ENCODE measurements at places on chromosomes 12 and 14.

DNA sequence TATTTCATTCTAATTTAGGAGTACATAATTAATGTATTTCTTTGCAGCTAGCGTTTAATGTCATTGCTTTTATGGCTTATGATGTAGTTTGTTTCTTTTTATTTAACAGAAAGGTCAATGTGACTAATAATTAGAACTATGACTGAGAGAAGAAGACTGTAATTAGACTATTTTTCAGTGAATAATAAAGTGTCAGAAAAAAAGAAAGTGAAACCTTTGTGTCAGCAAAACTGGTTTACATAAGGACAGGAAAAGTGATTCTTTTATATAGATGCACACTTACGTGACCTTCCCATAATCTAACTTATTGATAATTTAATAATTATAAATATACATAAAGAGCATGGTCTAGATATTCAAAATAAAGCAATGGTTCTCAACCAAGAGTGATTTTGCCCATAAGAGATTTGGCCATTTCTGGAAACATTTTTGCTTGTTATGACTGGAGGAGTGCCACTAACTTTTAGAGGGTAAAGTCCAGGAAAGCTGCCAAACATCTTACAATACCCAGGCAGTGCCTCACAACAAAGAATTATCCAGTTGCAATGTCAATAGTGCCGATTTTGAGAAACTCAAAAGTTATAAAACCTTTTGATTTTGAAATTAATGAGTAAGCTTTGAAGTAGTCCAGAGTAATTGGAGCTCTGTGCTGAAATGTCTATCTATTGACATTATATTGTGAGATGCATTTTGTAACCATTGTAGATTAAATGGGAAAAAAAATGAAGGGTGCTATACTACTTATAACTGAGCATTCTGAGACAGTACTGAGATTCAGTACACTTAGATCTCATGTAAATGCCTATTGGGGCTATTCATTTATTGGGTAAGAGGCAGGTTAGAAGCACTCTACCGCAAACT lies 227.1 kb downstream of the C12orf50 start:
- no peaks in the 10 kb centered on the region for H3K4me1 ChIP-seq
- H3K4me3 ChIP-seq: no peak overlapping the region
- H3K27ac ChIP-seq: no peak overlapping the region
- H3K36me3 ChIP-seq: no peaks in the 10 kb centered on the region
- DNase-seq: no peak
- no peaks in the 10 kb centered on the region for H3K27me3 ChIP-seq

DNA sequence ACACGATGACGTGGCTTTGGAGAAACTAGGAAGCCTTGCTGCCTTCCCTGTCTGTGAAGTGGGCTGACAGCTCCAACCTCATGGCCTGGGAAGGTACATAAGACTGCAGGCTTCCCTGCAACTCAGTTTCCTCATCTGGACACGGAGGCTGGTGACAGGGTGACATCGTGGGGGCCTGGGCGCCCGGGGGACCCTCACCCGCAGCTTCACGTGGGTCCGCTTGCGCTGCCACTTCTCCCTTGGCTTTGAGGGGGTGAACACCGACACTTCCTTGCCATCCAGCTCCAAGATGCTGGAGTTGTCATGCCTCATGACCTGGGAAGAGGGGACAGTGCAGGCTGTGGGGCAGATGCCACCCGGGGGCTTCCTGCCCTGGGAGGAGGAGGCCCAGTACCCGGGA lies 7.6 kb downstream of the ARL6IP4 start:
- peaks cover 24% of the 10 kb centered on the region for H3K4me1 ChIP-seq
- DNase-seq: no peak
- no peak overlapping the region for H3K4me3 ChIP-seq
- no peaks in the 10 kb centered on the region for H3K27me3 ChIP-seq
- H3K36me3 ChIP-seq: no peaks in the 10 kb centered on the region

DNA sequence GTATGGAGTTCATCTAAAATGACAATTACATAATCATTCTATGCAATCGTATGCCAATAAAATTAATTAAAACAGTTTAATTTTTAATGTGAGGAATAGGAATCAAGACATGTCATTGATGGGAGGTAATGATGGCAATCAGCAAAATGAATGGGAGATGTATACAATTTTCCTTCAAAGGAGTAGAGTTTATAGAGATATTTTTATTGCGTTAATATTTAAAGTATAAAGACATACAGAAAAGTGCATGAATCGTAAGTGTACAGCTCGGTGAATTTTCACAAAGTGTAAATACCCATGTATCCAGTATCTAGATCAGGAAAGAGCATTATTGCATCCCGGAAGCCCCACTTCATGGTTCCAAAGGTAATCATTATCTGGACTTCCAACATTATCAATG lies 1.2 kb downstream of the MIPOL1 start:
- peak overlapping the region; percentile 64 for H3K4me3 ChIP-seq
- DNase-seq: no peak
- H3K36me3 ChIP-seq: peaks cover 2% of the 10 kb centered on the region

GRCh38 chr12:89801284-89801683 lies 92.6 kb upstream of the ATP2B1 start:
- H3K4me1 ChIP-seq: peaks cover 8% of the 10 kb centered on the region
- H3K4me3 ChIP-seq: no peak overlapping the region
- H3K27me3 ChIP-seq: no peaks in the 10 kb centered on the region
- no peak for DNase-seq
- no peaks in the 10 kb centered on the region for H3K36me3 ChIP-seq
- no peak overlapping the region for H3K27ac ChIP-seq

- no peaks in the 10 kb centered on the region for H3K27me3 ChIP-seq
- H3K27ac ChIP-seq: no peak overlapping the region
- H3K36me3 ChIP-seq: no peaks in the 10 kb centered on the region
- no peak for DNase-seq
Observed at GRCh38 chr12:82176761-82177490, 181.3 kb downstream of the CCDC59 start.

DNA sequence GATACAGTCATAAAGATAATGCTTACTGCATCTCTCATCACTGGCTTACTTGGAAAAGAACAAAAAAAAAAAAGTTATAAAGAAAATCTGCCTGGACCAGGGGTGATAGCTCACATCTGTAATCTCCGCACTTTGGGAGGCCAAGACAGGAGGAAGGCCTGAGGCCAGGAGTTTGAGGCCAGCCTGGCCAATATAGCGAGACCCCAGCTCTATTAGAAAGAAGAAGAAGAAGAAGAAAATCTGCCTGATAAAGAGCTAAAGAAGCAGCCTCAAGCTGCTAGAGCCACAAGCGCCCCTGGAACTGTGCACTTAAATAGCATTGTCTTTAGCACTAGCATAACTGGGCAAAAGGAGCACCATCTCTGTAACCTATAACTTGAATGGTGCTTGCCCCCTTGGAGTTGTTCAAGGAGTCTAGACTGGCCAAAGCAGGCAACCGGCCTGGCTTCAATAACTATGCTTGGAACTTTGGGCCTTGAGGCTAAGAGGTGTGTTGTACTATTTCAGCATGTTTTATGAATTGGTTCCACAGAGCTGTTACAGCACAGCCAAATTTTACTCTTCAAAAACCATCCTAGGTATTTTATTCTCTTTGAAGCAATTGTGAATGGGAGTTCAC lies 53.2 kb downstream of the SINHCAF start:
- peaks cover 24% of the 10 kb centered on the region for H3K36me3 ChIP-seq
- no peak for DNase-seq
- no peaks in the 10 kb centered on the region for H3K4me1 ChIP-seq
- H3K27ac ChIP-seq: peak overlapping the region; percentile 44

- H3K4me3 ChIP-seq: no peak overlapping the region
- no peaks in the 10 kb centered on the region for H3K4me1 ChIP-seq
- no peak for DNase-seq
Observed at GRCh38 chr12:115708801-115709200, 568.7 kb downstream of the MED13L start.

- H3K36me3 ChIP-seq: peaks cover 16% of the 10 kb centered on the region
- H3K27ac ChIP-seq: no peak overlapping the region
- H3K27me3 ChIP-seq: no peaks in the 10 kb centered on the region
- H3K4me1 ChIP-seq: peaks cover 6% of the 10 kb centered on the region
- no peak for DNase-seq
Observed at GRCh38 chr14:38046160-38046559, 161.5 kb upstream of the SSTR1 start.

DNA sequence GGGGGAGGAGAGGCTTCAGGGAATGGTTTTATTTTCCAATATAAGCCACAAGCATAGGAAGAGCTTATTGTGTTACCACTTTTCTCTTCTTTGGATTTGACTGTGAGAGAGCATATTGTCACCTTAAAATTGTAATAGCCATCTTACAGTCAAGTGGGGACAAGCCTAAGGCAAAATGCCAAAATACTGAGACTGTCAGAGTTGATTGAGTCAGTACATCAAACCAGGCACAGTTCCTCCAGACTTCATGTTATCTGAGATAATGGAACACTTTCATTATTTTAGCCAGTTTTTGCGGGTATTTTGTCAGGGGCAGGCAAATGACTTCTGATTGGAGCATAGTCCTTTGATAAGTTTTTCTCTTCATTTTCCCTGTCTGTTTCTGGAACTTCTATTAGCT lies 19.5 kb upstream of the NUBPL start:
- H3K4me3 ChIP-seq: no peak overlapping the region
- no peak for DNase-seq
- no peaks in the 10 kb centered on the region for H3K36me3 ChIP-seq
- H3K27me3 ChIP-seq: peaks cover 11% of the 10 kb centered on the region

DNA sequence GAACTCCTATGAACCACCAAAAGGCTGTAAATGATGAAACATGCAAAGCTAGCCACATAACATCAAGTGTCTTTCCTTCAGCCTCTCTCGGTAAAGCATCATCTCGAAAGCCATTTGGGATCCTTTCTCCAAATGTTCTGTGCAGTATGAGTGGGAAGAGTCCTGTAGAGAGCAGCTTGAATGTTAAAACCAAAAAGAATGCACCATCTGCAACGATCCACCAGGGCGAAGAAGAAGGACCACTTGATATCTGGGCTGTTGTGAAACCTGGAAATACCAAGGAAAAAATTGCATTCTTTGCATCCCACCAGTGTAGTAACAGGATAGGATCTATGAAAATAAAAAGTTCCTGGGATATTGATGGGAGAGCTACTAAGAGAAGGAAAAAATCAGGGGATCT lies 61.2 kb downstream of the ATG14 start:
- no peaks in the 10 kb centered on the region for H3K36me3 ChIP-seq
- no peak for DNase-seq
- no peak overlapping the region for H3K4me3 ChIP-seq
- H3K4me1 ChIP-seq: peaks cover 50% of the 10 kb centered on the region
- H3K27me3 ChIP-seq: no peaks in the 10 kb centered on the region

GRCh38 chr12:6341417-6342139 lies at the start of gene TNFRSF1A:
Gene TNFRSF1A, minus strand, starts transcription at chr12:6342076. Its CDS starts 262 bp downstream, at chr12:6341814.
- H3K4me3 ChIP-seq: no peak within 1 kb of the TSS
- H3K36me3 ChIP-seq: no peaks in the 10 kb centered on the region
- DNase-seq: no peak
- H3K4me1 ChIP-seq: peaks cover 47% of the 10 kb centered on the region
- H3K27ac ChIP-seq: no peak within 1 kb of the TSS

- no peaks in the 10 kb centered on the region for H3K36me3 ChIP-seq
- H3K27ac ChIP-seq: no peak overlapping the region
- H3K4me3 ChIP-seq: no peak overlapping the region
- peak; percentile 12 for DNase-seq
- H3K4me1 ChIP-seq: no peaks in the 10 kb centered on the region
- peaks cover 24% of the 10 kb centered on the region for H3K27me3 ChIP-seq
Observed at GRCh38 chr14:100891051-100891450, 12.5 kb downstream of the RTL1 start.

DNA sequence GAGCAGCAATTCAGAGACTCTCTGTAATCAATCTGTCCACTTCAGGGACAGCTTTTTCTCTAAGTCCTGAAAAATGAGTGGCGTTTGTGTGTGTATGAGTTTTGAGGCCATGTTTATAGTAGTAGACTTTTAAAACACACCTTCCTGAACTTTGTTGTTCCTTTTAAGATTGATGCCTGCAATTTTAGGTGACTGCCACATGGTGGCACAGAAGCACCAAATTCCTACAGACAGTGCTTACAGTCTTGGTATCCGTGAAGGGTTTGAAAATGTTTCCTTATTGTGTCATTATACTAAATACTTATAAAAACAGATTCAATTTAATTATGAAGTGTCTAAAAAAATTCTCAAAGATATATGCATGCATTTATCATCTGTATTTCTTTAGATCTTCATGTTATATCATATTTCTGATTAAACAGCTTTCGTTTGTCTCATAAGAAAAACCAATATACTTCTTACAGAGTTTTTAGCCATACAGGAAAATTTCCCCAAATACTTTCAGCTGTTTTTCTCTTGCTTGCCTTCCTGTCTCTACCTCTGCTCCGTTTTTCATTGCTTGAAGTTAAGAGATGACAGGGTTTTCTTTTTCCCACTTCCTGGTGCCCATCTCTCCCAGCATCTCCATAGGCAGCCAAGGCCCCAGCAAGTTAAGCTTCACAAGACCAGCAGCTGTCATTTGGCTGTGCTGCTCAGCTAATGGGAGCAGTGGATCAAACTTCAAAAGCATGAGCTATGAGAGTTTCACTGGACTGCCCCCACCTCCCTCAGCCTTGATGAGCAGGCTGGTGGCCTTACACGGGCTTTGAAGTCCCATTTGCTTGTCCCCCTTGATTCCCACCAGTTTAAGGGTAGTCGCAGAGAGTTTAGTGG lies 259.6 kb downstream of the AKAP6 start:
- peaks cover 16% of the 10 kb centered on the region for H3K27me3 ChIP-seq
- H3K36me3 ChIP-seq: no peaks in the 10 kb centered on the region
- no peak for DNase-seq
- H3K4me1 ChIP-seq: no peaks in the 10 kb centered on the region
- H3K4me3 ChIP-seq: no peak overlapping the region
- H3K27ac ChIP-seq: no peak overlapping the region

DNA sequence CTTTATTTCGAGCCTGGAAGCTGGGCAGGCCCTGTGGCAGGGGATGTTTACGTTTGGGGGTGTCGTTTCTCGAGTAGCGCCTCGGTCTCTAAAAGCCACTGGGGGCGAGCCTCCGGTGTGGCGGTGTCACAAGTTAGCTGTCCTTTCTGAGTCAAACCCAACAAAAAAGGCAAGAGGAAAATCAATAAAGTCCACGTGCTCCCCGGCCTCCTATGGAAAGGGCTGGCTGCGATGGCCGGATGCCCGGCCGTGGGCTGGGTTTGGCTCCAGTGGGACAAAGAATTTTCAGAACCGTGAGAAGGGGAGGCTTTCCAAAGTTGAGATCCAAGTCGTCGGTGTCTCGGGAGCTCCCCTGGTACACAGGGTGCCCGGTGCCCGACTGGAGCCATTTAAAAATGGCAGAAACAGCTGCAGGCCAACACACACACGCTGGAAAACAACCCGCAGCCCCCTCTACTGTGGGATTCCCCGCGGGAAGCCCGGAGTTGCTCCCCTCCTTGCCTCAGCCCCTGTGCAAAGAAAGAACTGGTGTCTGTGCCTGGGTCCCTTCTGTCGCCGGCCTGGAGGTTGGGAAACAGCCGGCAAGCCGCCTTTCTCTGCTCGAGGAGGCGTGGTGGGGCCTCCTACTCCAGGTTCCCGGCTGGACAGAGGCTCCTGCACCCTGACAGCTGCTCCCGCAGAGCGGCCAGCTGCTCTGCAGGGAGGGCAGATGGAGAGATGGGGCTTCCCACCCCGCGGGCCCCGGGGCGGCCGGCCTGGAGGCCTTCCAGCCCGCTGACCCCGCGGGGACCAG lies 1.9 kb downstream of the BCL7A start:
- H3K36me3 ChIP-seq: no peaks in the 10 kb centered on the region
- H3K27ac ChIP-seq: peak overlapping the region; percentile 76
- DNase-seq: no peak
- peak overlapping the region; percentile 85 for H3K4me3 ChIP-seq

Data from naive thymus-derived CD8-positive, alpha-beta T cell (primary cell).